ENCODE measurements at places on chromosomes 5 and 9.

- peak; percentile 37 for DNase-seq
Observed at GRCh38 chr5:178465861-178466288, 124.3 kb downstream of the COL23A1 start.

- no peak for DNase-seq
Observed at GRCh38 chr5:143721925-143722324, 90.0 kb upstream of the HMHB1 start.

DNA sequence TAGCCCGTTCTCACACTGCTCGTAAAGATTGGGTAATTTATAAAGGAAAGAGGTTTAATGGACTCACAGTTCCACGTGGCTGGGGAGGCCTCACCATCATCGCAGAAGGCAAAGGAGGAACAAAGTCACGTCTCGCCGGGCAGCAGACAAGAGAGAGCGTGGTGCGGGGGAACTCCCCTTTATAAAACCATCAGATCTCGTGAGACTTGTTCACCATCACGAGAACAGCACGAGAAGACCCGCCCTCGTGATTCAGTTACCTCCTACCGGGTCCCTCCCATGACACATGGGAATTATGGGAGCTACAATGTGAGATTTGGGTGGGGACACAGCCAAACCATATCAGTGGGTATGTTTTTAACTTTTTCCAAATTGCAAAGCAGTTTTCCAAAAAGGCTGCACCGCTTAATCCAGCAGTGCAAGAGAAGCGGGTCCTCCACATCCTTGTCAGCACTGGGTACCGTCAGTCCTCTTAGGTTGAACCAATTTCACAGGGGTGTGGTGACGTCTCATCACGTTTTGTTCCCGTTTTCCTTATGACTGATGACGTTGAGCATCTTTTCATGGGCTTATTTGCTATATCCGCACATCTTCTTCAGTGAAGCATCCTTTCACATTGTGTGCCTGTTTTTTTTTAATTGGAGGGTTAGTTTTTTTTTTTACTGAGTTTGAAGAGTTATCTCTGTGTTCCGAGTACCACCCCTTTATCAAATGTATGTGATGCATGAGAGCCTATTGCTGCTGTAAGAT, 8.0 kb upstream of the FCN2 start:
- DNase-seq, result no peak

GRCh38 chr5:89309268-89309667, 426.3 kb upstream of the MEF2C start:
- no peak for DNase-seq

DNA sequence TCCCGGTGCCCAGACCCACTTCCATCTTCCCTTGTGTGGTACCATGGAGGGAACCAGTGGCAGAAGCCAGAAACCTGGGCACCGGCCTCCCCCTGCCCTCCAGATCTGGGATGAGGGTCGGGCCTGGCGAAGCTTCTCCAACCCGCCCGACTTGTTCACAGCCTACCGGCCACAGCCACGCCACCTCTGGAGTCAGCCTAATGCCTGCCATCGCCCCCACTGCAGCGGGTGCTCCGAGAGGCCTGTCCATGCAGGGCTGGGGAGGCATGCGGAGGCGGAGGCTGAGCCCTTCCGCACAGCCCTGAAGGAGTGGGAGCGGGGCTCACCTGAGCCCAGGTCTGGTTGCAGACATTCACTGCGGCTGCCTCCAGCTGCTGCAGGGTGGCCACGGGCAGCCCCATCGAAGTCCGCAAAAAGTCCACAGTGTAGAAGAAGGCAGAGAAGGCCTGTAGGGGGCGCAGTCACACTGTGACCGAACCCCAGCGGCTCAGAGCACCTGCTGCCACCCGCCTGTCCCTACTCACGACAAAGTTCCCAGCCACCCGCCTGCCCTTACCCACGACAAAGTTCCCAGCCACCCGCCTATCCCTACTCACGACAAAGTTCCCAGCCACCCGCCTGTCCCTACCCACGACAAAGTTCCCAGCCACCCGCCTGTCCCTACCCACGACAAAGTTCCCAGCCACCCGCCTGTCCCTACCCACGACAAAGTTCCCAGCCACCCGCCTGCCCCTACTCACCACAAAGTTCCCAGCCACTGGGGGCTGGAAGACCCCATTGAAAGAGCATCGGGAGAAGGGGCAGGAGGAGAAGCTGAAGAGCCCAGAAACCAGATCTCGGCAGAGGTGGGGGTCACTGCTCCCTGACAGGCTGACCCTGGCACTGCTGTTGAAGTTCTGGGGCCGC, 3.8 kb upstream of the NPDC1 start:
- DNase-seq, result peak; percentile 91

GRCh38 chr5:96616801-96617200, 45.4 kb upstream of the CAST start:
- DNase-seq, result no peak

Data from activated CD8-positive, alpha-beta memory T cell treated with anti-CD3 and anti-CD28 coated beads, Interleukin-2, amount 50 U/mL, for 48 hours (primary cell).